ENCODE measurements at places on chromosomes 5 and 9.

GRCh38 chr5:128213340-128213739 lies 129.8 kb downstream of the SLC12A2 start:
- DNase-seq = no peak

GRCh38 chr9:133151601-133152525 lies 11.9 kb downstream of the GBGT1 start:
- no peak for DNase-seq

GRCh38 chr9:32128546-32128945 lies 255.9 kb upstream of the ACO1 start:
- DNase-seq = no peak

DNA sequence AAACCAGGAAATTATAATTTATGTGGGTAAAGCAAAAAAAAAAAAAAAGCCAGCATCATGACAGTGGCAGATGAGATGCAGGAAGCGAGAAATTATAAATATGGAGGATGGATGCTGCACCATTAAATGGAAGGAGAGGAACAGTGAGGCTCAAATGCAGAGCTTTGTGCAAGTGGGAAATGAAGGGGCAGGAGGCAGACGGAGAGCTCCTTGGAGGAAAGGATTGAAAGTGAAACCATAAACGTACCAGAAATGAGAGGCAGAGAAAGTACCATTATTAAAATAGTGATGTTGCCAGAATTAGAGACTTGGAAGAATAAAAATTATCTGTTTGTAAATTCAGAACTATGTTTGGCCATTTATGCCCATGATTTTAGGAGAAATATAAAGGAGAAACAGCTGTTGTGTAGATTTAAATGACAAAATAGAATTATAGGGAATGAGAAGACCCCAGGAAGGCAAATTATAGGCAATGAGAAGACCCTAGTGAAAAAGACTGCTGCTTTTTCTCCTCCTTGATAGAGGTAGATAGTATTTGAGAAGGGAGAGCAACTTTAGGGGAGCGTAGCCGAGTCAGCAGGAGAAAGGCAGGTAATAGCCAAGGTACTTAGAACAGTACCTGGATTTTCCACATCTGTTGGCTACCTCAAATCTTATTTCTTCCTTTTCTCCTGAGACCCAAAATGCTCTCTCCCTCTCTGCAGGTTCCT lies 341.0 kb upstream of the CD180 start:
- no peak for DNase-seq

GRCh38 chr9:123658792-123659191 lies 271.1 kb downstream of the DENND1A start:
- DNase-seq = no peak

- DNase-seq = peak; percentile 63
These were observed 39.2 kb downstream of the PRUNE2 start for GRCh38 chr9:76866689-76867088.

DNA sequence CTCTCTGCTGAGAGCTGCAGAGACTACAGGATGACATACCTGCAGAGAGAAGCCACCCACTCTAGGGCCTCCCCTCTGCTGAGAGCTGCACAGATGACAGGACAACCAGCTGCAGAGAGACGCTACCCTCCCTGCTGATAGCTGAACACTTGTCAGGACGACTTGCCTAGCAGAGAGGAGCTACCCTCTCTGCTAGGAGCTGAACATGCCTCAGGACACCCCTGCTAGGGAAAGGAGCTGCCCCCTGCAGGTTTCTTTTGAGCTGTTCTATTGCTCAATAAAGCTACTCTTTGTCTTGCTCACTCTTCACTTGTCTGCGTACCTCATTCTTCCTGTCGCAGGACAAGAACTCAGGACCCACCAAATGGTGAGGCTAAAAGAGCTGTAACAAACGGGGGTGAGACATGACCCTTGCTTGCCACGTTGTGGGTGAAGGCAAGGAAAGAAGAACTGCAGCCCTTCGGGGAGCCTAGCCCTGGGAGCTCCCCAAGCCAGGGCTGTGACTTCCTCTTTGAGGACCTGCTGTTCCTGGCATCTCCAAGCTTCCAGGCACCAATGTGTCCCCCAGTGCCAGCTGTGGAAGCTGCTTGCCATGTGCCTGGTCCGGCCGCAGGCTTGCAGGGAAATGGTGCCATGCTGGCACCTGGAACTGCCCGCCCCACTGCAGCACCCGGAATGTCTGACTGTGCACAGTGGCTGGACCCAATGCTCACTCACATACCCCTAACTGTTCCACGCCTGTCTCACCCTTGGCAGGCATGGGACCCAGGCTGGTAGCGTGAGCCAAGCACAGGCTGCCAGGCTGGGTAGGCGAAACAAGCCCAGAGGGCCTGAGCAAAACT lies 5.1 kb upstream of the TESK1 start:
- DNase-seq = no peak

GRCh38 chr5:162068412-162068811 lies 839 bp downstream of the GABRG2 start:
- peak; percentile 50 for DNase-seq

DNA sequence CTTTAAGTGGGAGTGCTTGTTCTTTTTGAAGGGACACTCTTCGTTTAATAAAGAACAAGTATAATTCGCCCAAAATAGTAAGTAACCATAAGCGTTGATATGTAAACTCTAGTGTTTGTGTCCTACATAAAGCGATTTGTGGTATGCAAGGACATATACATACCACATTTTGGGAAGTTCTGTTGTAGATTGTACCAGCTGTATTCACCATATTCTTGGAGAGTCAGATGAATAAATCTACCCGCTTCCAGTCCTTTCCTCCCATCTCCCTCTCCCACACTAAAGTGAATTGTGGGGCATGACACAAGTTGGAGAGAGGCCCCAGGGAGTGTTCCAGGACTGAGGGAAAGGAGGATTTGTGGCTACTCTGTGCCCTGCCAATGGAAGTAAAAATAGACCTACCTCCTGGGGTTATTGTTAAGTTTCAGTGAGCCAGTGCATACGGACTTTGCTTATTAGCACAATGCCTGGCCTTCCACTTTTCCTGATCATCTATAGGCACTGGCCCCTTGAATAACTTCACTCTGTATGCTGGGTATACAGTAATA lies 40.6 kb downstream of the ARHGAP26 start:
- no peak for DNase-seq

- DNase-seq = no peak
These were observed 45.1 kb downstream of the TTC1 start for GRCh38 chr5:160054047-160054446.

DNA sequence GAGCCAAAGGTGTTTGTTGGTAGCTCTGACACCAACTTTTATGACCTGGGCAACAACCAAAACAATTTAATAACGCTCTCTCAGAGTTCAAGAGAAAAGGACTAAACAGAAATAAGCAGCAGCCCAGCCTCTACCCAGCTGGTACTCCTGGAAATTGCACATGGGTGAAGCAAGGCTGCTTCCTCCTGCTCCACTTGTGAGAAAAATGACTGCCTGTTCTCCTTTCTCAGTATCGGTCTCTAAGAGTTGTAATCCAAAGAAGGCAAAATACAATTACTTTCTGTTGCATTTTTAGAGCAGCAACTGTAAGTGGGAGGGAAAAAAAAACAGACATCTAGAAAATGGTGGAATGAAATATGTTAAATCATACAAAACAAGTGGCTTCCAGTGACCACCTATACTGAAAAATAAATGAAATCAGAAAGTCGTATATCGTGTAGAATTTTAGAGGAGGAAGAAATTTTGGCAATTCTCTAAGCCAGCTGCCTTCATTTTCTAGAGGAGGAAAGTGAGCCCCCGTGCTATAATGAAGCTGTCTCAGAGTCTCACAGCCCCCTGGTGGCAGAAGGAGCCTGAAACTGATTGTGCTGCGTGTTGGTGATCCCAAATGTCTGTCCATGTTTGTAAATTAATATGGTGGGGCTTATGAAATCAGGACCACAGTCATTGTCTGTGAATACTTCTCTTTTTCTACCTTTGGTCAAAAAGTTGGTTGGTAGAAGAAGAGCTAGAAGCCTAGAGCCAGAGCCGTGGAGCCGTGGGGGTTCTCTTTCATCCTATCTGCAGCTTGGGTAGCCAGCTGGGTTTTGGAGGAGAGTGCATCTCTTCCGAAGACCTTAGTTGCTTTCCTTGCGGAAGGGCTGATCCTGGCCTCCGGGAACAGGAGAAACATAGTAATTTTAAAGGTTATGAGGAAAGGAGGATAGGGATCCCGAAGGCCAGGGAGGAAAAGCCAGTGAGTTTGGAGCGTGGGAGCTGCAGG lies 139.9 kb downstream of the PIP5K1B start:
- no peak for DNase-seq

- no peak for DNase-seq
These were observed 121.2 kb downstream of the TLE4 start for GRCh38 chr9:79692857-79693571.

DNA sequence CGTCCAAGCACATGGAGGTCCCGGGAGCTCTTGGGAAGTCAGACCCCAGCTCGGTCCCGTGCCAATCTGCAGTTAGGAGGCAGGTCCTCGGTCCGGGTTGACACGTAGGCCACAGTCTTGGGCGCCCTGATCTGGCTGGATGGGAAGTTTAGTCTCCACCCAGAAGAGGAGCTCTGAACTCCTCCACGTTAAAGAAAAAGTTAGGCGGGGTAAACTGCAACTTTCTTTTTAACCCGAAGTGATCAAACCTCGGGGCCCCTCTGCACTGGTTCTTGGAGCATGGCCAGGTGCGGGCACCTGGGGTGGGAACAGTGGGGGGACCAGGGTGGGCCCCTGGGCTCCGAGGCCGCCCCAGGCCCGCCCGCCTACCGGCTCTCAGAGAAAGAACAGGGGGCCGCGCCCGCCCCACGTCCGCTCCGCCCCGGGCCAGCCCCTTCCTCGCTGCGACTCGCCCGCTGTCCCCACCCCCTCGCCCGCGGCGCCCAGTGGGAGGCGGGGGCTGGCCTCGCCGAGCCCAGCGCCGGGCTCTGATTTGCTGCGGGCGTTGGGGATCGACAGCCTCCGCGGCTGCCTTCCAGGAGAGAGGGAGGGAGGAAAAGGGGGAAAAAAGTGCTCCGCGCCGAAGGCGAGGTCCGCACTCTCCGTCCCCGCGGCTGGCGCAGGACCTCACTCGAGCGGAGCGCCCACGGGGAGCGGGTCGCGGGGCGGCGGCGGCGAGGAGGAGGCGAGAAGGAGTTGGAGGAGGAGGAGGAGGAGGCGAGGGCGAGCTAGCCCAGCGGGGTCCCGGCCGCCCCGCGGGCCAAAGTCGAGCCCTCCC lies at the start of gene COL5A1:
Gene COL5A1 (plus strand): TSS at position 631 of the 817 bp plus-strand sequence. CDS start 385 bp downstream, outside the sequence.
- DNase-seq = peak; percentile 89

DNA sequence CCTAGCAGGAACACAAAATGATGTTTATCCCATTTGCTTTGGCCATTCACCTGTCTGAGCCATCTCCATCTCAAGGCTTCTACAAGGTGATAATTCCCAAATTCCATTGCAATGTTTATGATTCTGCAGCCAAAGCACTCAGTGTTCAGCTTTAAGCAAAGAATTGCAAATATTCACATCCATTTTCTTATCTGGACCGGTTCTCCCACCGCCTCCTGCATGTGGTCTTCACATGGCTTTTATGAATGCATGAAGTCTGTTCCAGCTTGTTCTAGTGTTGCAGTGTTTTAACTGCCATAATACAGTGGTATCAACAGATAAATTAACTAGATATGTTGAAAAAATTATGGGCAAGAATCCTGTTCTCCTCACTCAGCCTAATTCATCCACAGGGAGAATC lies 443.0 kb upstream of the KLF4 start:
- DNase-seq = no peak

GRCh38 chr9:7622481-7622880 lies 177.1 kb downstream of the DMAC1 start:
- no peak for DNase-seq

Data from T1000 (cell line).